ENCODE measurements at places on chromosomes 1 and 21.
A peak's percentile ranks its signal among the peaks of the same experiment; 100 is the strongest.

DNA sequence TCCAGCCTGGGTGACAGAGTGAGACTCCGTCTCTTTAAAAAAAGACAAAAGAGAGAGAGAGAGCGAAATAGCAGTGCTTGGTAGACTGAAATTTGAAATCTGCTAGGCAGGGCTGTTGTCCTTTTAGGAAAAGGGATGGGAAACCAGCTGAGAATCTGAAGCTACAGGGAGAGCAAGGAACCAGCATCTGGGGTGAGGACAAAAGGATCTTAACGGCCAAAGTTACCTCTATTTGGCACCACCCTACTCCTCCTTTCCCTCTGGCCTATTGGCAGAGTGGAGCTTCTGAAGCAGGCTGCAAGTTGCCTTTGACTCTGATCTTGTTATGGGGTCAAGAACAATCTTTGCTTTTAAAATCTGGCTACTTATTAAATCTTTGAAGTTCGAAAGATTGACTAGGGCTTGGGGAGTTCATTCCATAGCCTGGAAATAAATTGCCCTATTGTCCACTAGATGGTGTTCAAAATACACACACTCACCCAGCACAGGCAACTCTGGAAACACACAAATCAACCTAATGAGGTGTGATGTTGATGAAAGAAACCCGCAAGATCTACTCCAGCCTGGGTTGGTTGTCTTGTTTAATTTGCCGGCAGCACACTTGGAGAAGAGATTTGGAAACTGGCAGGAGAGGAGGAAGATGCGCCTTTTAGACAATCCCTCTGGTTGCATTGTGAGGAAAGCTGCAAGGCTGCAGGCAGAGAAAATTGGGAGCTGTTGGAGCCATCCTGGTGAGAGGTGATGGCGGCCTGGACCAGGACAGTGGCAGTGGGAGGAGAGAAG, 16.5 kb upstream of the PARP1 start:
- DNase-seq: peak; percentile 44

DNA sequence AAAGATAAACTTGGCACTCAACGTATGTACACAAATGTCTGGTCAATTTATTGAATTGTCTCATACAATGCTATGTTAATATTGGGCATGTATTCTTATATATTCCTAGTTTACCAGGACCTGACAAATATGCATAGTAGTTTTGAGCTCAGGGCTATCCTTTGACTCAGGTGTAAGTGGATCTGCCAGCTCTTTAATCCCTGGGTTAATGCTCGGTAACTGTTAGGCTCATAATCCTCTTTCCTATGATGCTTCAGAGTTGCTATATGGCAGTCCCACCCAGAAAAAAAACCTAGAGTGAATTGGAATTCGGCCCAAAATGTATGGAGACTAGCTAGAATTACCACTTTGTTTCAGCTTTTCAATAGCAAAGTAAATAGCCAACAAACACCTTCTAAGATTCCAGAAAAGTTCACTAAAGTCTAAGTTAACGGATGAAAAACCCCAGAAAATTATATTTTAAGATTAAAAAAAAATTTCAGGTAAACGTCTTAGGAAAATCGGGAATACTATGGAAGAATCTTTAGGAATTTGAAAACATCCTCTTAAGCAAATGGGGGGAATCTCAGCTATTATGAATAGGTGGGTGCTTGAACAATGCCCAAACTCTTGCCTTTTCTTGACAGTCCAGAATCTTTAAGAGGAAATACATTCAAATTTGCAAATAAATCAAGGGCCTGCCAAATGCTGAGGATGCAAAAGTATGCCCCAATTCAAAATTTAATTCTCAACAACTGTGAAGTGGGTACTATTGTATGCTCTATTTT, 10.9 kb downstream of the H3-3A start:
- DNase-seq: no peak

- DNase-seq: no peak
Measured at GRCh38 chr1:183792300-183792699, 12.6 kb upstream of the RGL1 start.

DNA sequence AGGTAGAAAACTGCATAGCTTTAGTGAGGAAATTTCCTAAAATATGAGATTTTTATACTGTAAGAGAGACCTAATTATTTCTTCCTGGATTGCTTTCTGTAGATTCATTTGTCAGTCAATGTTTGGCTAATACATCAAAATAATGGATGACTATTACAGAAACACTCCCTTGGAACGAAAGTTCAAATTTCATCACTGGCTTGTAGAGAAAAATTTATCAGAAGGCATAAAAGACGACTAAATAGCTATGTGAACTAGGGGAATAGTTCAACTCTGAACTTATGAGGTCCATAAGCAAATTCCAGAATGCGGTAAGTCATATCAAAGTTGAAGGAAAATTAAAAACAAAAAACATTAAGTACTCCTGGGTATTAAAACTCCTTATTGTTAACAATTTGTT, 36.0 kb downstream of the WNT2B start:
- DNase-seq: peak; percentile 83

DNA sequence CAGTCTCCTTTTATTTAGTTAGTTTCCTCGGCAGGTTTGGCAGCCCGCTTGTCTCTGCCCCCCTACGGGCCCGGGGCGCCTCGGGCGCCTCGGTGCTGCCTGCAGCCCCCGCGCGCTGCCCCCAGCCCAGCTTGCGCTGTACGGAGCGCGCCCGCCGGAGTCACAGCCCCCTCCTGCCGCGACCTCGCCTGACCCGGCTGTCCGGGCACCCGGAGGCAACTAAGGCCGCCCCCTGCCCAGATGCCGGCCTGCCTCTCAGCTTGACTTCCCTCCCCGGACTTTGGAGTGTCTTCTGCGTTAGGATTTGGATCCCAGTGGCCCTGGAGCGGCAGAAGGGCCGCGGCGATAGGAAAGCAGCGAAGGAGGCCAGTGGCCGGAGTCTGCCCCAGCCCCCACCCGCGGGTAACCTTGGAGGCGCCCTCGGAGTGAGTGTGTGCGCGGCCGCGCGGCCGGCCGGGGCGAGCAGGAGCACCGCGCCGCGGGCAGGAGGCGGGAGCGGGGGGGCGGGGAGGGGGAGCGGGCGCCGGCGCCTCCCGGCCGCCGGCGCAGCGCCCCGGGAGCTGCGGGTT, 7.6 kb downstream of the CDKN2C start:
- DNase-seq: peak; percentile 60

Measured in cardiac fibroblast (primary cell).